ENCODE measurements at places on chromosomes 2 and 18. TPM values are rescaled to one million over a fixed set of nuclear protein-coding genes. Genes with fewer than 3 reads are reported as not detected.

The LCLAT1 gene
- total RNA-seq: 38.5 TPM

The ALKAL2 gene
- total RNA-seq: 0.22 TPM

The ADRA2B gene
- not detected for total RNA-seq

The WNT10A gene
- total RNA-seq: not detected

The SLC19A3 gene
- 9.3 TPM for total RNA-seq

The FN1 gene
- 3,432 TPM for total RNA-seq

The DSG1 gene
- not detected for total RNA-seq

The MROH2A gene
- not detected for total RNA-seq

The REG3A gene
- total RNA-seq: not detected

The CIB4 gene
- not detected for total RNA-seq

The MYOM1 gene
- 0.76 TPM for total RNA-seq

The ABHD1 gene
- 0.22 TPM for total RNA-seq

The IL36RN gene
- total RNA-seq: not detected

The CERS6 gene
- total RNA-seq: 17.9 TPM

The KCNF1 gene
- not detected for total RNA-seq

The CLIP4 gene
- 65.2 TPM for total RNA-seq

The REG1B gene
- total RNA-seq: not detected

The HDLBP gene
- total RNA-seq: 880 TPM

The ZFP36L2 gene
- total RNA-seq: 34.3 TPM

The GCG gene
- total RNA-seq: not detected

The CAPN10 gene
- 9.5 TPM for total RNA-seq

The TGOLN2 gene
- total RNA-seq: 127 TPM

The DNER gene
- total RNA-seq: 1.7 TPM

The CCDC74B gene
- 5.6 TPM for total RNA-seq

The ST8SIA5 gene
- 0.43 TPM for total RNA-seq

The NETO1 gene
- total RNA-seq: not detected

The PASK gene
- 3.7 TPM for total RNA-seq

The CCL20 gene
- total RNA-seq: not detected

The ABCG5 gene
- total RNA-seq: not detected

The CTAGE1 gene
- total RNA-seq: not detected

The SLC16A14 gene
- 2.3 TPM for total RNA-seq

The PRKRA gene
- 51.8 TPM for total RNA-seq

The PFN4 gene
- total RNA-seq: 0.65 TPM

The ANKRD36 gene
- total RNA-seq: 52.5 TPM

The CHCHD5 gene
- 10.3 TPM for total RNA-seq

The PLB1 gene
- total RNA-seq: 4.1 TPM

The ACTR3 gene
- 336 TPM for total RNA-seq

The TUBA3E gene
- total RNA-seq: not detected

The KCNE4 gene
- 63.8 TPM for total RNA-seq

The MYO3B gene
- total RNA-seq: under 0.01 TPM

The DYNAP gene
- total RNA-seq: not detected

The XDH gene
- 0.43 TPM for total RNA-seq

The NYAP2 gene
- total RNA-seq: not detected

The HRH4 gene
- total RNA-seq: 0.11 TPM

The ZNF892 gene
- 8.2 TPM for total RNA-seq

The ANKRD30BL gene
- not detected for total RNA-seq

The STEAP3 gene
- 38.8 TPM for total RNA-seq

The VWC2L gene
- not detected for total RNA-seq

The DSC1 gene
- not detected for total RNA-seq

The UGT1A10 gene
- total RNA-seq: not detected

The CXCR1 gene
- not detected for total RNA-seq

The CAPN14 gene
- 0.13 TPM for total RNA-seq

The CNTNAP5 gene
- not detected for total RNA-seq
